ENCODE measurements at places on chromosomes 4 and X.

DNA sequence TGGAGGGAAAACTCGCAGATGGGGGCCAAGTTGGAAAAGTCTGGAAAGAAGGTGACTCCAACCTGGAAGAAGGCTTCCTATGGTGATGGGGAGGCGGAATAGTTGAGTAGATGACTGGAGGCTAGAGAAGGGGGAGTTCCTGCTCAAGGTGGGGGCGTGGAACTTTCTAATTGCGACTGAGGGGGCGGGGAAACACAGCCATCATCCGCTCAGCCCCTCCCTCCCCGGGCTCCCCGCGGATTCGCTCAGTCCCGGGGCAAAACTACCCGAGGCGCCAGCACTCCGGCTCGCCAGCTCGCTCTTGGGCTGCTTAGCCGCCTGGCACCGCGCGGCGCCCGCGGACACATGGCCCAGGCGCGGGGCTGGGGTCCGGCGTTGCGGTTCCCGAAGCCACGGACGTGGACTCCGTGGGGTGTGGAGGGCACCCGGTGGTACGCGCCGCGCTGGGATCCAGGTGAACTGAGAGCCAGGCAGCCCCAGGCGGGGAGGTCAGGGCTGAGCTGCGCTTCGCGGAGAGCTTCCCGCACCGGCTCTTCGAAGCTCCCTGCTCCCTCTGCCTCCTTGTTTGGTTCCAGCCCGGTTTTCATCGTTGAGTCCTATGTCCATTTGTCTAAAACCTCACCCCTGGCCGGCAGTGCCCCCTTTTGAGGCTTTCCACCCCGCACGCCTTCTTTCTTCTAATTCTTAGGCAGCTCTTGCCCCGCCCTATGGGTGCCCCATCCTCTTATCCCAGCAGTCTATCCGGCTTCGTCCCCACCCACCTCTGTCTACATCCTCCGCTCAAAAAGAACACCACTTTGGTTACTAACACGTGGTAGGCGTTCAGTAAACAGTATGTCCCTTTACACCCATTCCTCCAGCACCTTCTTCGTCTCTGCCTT is 38.9 kb downstream of the STARD8 start:
- DNase-seq, result no peak

DNA sequence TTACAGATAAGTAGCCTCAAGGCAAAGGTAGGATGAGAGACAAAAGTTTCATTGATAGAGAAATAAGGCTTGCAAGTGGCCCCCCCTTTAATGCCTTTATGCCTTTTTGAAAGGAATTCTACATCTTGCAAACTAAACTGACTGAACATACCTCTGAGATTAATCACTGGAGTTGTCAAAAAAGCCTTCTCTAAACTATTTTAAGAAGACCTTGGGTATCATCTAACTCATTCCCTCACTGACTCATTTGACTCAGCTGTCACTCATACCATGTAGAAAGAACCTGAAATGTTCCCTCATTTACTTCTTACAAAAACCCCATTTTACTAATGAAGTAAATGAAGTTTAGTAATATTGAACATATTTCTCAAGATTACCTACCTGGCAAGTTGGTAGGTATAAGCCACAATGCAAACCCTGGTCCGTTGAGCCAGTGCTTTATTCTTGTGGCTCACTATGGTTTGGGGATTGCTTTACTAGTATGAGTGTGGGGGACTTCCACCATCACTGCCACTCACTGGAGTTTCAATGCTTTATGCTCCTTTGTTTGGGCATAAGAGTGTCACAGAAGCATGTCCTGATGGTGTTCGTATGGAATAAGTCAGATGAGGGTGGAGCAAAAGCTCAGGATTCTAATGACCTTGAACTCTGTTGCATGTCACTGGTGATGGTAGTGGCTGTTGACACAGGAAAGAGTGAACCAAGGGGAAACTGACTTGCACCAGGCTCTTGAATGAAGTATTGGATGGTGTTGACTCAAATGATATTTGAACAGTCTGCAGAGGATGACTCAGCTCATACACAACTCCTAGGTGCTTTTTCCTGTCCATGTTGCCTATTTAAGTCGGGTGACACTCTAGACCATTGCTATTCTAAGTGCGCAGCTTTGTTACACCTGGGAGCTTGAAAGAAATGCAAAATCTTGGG is 305.5 kb upstream of the EMCN start:
- DNase-seq, result peak; percentile 1

DNA sequence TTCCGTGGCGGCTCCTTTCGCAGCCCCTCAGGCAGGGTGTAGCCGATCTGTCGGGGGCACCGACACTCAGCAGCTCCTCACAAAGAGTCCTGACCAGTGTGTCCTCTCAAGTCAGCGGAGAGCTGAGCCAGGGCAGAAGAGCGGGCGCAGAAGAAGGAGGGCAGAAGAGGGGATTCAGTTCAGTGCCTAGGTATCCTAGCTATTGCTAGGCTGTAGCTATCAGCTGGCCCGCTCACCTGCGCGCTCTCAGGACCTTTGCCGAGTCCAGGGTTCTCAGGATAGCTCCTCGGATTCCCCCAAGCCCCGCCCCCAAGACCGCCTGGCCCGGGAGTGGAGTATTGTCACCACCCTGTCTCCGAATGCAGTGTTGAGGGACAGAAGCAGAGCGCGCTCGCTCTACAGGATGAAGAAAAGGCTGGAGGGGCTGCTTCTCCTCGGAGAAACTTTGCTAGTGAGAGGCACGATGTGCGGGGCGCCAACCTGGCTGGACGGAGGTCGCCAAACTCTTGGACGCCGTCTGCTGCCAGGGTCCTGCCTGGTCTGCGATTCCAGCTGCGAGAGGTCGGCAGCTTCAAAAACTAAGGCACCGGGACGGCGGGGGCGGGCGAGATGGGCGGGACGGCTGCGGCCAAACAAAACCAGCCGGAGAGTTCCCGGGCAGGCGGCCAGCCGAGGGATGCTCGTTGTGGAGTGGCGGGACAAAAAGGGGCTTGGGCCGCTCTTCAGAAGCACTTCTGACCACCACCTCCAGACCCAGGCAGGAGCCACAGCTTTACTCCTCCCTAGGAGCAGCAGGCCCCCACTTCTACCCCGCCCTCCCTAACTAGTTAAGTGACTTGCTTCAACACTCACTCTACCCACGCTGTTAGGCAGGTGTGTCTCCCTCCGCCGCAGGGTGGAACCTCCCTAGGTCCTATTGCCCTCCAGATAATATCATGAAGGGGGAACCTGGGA is at the start of gene XKRX:
XKRX (minus strand) TSS at position 258 of the 954 bp plus-strand sequence. CDS start 613 bp downstream, outside the sequence.
- peak; percentile 12 for DNase-seq

GRCh38 chrX:67543818-67544217 is at the start of gene AR:
AR (plus strand) TSS chrX:67544021; CDS start chrX:67545147, 1,126 bp downstream.
- DNase-seq, result no peak

DNA sequence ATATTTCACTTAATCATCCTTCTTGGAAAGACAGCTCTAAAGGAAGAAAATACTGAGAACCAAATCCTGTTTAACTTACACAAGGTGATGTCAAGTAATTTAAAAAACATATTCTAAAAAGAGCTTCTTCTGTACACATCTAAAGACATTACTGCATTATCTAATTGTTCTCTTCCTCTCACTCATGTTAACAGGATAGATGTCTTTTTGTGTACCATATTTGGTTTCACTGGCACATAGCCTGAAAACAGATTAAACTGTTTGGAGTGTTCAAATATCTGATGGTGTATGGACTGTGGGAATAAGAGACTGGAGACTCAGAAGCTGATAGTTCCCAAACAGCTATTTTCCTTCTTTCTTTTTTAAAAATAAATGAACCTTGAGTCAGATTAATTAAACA is 213.3 kb upstream of the MAB21L2 start:
- DNase-seq, result no peak

DNA sequence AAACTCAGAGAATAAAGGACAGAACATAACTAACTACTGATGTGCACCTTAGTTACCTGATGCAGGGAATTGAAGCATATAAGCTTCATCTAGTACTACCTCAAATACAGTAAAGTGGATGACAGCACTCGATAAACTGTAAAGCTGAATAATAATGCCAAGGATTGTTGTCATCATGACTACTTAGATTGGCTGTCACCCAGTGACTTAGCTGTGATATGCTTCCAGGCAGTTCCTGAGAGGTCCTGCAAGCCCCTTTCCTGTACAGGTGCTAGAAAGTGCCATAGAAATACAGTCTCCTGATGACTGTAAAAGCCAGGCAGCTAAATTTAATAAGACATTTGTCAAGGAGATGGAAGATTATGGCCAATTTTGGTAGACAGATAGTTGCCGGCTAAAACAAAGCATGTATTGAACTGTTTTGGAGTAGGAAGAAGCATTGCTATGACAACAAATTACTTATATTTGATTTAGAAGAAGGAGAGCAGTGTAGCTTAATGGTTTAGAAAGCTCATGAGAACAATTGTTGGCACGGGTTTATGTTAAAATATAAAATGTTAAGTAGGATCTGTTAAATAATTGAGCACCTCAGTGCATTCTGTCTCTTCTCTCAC is 29.7 kb downstream of the TMEM164 start:
- no peak for DNase-seq

GRCh38 chr4:182929296-182929695 is 12.1 kb upstream of the DCTD start:
- DNase-seq, result no peak

- no peak for DNase-seq
Measured at GRCh38 chr4:114323841-114324240, 274.8 kb upstream of the UGT8 start.
